ENCODE measurements at places on chromosomes 7 and 10.
A peak's percentile ranks its signal among the peaks of the same experiment; 100 is the strongest.

GRCh38 chr7:130554481-130554880 is 62.6 kb downstream of the MEST start:
- no peak for DNase-seq

DNA sequence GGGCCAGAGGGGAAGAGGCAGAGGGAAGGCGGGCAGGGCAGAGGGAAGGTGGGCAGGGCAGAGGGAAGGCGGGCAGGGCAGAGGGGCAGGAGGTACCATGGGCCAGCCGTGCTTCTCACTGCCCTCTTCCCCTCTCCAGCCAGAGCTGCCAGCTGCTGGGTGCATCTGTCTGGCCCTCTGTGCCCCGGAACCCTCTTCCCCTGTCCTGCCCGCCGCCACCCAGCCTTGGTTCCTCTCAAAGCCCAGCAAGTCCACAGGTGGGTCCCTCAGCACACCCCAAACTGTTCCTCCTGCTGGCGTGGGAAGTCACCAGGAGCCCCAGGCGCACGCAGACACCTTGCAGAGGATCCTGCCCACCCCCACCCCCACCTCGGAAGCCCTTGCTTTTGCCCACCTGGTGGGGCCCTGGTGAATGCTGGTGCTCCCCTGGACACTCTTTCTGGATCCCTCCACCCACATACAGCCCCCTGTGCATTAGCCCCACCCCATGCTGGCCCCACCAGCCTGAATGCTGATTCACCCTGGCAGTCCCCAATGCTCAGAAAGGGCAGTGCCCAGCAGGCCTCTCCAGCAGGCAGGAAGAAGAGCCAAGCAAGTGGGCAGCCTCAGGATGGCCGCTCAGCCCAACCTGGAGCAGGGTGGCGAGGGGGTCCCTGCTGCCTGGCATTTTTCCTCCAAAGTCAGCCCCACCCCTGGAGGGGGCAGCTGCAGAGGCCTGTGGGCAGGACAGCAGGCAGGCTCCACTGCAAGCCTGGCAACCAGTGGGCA is 1.9 kb upstream of the PWWP2B start:
- DNase-seq: no peak

- no peak for DNase-seq
These were observed 32.1 kb upstream of the NMT2 start for GRCh38 chr10:15200626-15201025.

DNA sequence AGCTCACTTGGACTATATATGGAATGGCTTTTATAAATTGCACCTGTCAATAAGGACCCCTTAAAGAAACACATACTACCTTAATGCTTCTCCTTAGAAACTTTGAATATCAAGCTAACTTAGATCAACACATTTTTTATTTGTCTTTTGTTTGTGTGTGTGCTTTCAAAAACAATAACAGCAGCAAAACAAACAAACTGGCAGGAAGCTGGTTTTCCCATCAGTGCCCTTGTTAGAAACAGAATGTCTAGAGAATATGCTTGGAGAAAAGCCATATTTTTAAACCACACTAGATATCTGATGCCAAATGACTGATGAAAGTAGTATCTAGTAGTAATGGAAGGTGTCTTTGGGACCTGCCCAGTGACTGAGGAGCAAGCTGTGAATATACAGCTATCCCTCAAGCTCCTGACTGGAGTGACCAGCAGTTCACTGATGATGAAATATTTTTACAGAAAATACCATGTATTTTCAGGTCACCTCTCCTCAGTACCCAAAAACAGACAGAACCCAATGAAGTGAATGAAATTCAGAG is 1.0 kb downstream of the PDE1C start:
- DNase-seq: no peak

- DNase-seq: no peak
These were observed 739.6 kb downstream of the CCSER2 start for GRCh38 chr10:85067955-85068354.

DNA sequence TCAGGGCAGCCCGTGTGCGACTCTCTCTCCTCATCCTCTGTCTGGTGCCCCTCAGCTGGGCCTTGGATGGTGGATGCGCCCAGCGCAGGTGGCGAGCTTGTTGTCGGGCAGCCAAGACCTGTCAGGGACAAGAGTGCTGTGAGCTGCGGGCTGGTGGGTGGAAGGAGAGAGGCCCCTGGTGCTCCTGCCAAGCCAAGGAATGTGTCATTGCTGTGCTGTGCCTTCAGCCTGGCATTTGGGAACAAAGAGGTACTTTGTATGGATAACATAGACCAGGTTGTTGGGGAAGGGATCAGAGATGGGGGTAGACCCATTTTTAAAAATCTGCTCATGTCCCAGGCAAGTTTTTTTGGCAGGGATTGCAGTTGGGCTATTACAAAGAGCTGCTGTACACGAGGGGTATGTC is 120.9 kb downstream of the PKD1L1 start:
- DNase-seq: no peak

DNA sequence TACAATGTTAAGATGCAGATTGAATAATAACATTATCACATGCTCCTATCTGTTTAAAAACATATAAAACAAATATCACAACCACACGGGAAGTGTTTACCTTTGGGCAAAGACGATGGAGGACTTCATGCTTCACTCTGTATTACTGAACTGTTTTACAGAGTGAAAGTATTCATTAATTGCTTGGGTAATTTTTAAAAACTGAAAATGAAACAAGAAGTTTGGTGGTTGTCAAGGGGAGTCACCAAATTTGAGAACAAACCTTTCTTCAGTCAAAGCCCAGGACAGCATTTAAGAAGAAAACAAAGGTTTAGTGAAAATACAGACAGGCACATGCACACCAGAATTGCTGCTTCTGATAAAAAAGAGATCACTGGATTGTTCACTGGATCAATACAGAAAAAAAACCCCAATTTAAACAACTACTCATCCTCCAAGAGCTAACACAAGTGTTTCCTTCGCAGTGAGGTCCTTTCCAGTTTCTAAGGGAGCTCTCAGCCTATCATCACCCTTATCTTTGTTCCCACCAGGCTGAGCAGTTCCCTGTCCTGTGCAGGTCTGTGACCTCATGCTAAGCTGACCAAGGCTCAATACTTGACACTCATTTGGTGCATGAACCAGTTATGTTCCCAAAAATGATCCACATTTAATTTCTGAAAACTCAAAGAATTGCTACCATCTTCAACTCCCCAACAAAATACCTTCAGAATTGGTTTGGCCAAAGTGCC is 8.8 kb downstream of the PARP12 start:
- no peak for DNase-seq

DNA sequence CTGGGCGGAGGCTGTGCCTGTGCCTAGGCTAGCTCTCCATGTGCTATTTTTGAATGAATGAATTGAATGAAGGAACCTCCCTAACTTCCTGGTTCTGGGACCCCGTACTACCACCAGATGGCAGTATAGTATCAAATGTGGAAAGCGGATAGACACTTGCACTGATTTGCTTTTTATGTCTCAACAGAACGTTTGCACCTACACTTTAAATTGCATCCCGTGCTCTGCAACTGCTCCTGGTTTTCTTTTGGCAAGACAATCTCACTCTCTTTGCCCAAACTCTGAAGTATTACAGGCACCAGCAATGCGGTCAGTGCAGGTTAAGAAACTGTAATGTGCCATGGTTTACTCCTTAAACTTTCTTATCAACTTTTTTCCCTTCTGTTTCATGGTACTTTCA is 6.5 kb downstream of the FZD8 start:
- DNase-seq: peak; percentile 39

DNA sequence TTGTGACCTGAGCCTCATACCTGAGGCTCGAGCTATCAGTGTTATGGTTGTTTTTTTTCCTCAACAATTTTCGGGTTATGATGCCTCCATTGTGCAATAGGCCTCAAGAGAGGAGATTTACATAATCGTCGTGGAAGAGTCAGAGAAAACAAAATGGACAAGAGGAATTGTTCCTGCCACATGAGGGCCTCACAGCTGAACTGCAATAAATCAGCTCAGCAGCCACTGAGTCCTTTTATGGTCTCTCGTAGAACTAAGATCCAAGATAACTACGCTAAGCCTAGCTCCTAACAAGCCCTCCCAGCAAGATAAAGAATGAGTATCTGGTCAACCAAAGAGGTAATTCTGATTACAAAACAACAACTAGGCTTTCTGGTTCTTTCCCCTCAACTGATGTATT is 336.8 kb downstream of the WDR11 start:
- peak; percentile 30 for DNase-seq

DNA sequence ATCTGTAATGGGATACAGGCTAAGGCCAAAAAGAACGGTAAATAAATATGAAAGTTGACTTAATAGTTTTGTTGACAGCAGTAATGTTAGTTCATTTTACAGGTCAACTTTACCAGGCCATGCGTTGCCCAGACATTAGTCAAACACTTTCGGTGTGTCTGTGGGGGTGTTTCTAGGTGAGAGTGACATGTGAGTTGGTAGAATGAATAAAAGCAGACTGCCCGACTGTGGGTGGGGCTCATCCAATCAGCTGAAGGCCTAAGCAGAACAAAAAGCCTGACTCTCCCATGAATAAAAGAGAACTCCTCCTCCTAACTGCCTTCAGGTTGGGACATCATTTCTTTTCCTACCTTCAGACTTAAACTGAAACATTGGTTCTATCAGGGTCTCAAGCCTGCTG is 132.3 kb downstream of the MTPAP start:
- no peak for DNase-seq

DNA sequence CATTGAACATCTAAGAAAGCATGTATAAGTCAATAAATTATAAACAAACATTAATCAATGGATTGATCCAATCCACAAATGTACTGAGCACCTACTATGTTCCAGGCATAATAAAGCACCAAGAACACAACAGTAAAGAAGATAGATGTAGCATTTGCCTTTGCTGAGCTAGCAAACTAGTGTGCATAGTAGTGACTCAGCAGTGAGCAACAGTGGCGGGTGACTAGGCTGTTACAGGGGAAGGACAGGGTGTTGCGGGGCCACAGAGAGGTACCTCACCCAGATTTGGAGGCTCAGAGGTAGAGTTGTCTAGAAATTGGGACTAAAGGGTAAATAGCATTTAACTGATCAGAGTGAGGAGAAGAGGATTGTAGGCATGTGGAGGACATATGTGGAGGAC is 83.6 kb downstream of the NXPH1 start:
- no peak for DNase-seq

- no peak for DNase-seq
These were observed 329.7 kb downstream of the PRPF18 start for GRCh38 chr10:13916384-13916947.

Measured in WERI-Rb-1 (cell line).